ENCODE measurements at places on chromosomes 3 and 15.
A peak's percentile ranks its signal among the peaks of the same experiment; 100 is the strongest.

DNA sequence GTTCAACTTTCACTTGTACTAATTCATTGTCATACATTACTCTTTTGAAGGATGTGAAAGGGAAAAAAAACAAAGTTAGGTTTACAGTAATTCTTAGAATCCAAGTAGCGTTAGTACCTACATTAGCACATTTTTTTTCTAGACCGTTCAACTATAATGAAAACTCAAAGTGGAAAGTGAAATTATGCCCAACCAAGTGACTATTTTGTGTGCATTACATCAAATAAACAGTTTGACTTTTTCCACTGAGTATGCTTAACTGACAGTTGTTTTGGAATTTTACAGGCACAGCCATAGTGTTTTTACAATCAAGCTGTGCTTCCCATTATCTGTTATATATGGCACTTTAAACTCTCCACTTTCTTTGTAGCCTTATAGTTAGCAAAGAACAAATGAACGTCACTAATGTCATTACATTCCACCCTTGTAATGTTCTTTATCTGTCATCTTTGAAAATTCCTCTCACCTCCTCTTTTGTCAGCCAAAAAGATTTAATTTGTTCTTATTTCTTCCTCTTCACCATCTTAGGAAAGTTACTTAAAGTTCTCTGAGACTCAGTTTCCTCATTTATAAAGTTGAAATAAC, 142.3 kb upstream of the SOX2 start:
- DNase-seq, result no peak

- no peak for DNase-seq
Observed at GRCh38 chr3:38016847-38017444, 12.5 kb downstream of the PLCD1 start.

DNA sequence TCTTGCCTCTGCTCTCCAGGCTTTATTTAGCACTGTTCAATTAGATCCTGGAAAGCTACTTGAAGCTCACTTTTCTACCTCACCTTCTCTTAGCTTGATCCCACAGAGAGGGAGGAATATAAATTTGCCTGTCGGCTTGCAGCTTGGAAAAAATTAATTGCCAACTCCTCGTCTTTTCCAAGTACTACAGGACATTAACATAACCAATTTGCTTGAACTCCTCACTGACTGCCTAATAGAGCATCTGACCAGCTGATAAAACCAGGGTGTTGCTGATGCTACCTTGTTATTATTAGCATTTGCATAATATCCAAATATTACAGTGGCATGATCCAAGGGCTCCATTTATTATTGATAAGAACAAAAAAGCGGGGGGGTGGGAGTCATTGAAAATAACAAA, 561.8 kb downstream of the MCTP2 start:
- DNase-seq, result no peak

- DNase-seq, result no peak
Observed at GRCh38 chr15:81343371-81343770, 19.4 kb upstream of the STARD5 start.

DNA sequence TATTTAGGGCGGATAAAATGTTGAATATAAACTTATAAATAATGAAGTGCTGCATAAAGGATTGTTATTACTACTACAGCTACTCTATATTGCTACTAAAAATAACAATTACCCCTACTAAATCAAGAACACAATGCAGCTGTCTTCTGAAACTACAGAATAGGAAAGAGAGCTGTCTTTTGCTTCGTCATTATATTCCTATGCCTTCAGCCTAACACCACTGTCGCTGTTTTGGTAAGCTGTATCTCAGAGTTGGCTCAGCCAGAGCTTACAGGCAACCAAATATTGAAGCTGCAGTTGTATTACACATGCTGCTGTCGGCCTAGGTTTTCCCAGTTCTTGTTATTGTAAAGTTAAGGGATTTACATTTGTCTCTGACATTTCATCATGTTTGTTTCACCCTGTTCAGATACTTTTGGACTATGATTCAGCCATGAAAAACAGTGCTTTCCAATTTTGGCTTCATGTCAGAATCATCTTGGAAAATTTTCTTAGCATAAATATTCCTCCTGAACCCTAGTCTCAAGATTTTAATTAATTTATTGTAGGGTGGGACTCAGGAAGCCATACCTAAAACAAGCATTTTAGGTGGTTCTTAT, 31.3 kb upstream of the LPP start:
- DNase-seq, result peak; percentile 14

DNA sequence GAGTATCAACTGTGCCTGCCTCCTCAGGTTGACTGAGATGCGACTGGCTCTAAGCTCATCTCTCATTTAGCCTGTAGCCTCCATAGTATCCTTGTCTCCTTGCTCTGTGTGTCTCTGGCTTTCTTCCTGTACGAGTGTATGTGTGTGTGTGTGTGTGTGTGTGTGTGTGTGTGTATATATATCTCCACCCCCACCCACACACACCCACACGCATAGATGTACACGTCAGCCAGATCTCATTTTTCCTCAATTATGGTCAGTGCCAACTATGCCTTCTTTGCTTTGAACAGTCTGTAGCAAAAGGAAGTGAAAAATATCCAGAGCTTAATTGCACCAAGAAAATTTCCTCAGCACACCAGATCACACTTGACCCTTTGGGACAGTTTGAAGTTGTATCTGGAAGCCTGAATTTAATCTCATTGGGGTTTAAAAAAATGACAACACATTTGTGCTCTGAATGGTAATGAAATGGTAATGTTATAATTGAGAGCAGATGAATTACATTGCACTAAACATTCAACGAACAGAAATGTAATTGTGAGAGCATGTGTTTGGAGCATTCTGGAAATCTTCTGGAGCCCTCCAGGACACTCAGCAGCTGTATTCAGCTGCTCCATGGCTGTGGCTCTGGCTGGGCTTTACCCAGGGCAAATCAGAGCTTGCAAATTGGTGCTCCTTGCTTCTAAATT, 63.6 kb downstream of the RYR3 start:
- DNase-seq, result no peak

DNA sequence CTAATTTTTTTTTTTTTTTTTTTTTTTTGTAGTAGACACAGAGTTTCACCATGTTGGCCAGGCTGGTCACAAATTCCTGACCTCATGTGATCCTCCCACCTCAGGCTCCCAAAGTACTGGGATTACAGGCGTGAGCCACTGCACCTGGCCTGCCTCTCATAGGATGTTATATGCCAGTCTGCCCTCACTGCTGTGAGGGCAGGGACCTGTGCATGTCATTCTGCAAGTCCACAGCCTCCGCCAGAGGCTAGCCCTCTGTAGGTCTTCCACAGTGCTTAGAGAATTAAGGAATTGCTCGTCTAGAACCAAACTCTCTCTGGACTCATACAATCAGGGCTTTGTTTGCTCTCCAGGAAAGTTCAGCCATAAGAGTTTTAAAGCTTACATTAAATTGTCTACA, 163.9 kb upstream of the WNT5A start:
- no peak for DNase-seq

- no peak for DNase-seq
Observed at GRCh38 chr15:95609096-95609495, 721.4 kb upstream of the NR2F2 start.

DNA sequence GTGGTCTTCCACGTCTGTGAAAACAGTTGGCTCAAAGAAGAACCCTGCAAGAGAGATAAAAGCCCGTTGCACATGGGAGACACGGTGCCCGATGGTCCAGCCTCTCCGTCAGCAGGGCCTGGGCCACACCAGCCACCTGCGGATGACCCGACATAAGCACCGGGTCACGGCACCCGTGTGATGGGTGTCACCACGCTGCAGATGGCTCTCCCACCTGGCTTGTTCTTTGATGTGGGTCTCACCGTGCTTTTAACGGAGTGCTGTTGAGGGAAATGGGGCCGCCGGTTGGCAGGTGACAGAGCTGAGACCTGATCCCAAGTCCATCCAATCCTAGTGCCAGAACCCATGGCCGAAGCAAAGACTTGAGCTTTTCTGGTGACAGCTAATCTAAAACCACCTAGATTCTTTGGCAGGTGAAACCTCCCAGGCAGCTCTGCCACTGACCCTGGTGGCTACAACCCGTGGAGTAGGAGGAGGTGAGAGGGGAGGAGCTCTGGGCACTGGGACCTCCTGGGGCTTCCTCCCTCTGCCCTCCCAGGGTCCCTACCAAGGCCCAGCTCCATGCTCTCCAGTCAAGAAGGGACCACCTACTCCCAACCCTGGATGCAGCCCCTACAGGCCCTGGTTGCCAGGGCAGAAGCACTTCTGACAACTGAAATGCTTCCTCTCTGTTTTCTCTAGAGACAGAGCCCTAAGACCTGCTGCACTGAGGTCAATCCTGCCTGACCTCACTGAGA, 23.4 kb upstream of the SLC41A3 start:
- DNase-seq, result no peak

- DNase-seq, result no peak
Observed at GRCh38 chr3:118970819-118971218, 63.8 kb downstream of the IGSF11 start.

DNA sequence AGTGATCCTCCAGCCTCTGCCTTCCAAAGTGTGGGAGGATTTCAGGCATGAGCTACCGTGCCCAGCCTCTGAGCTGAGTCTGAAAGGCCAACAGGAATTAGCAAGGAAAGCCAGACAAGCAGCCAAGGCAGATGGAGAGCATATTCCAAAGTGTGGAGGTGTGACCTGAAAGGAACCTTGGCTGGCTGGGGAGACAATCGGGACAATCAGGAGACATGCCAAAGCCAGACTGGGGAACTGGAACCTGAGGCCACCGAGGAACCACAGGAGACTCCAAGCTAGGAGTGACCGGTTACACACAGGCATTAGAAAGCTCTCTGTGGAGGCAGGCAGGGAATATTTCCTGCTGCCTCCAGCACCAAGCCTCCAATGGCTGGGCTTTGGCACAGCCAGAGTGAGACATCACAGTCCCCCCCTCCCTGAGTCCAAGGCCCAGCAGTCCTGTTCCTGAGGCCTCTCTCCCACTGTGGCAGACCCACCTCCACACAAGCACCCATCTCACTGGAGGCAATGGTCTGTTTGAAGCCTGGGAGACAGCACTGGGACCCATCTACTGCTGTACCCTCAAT, 4.5 kb upstream of the C15orf39 start:
- no peak for DNase-seq

GRCh38 chr3:142987707-142988106, 13.7 kb upstream of the U2SURP start:
- no peak for DNase-seq

GRCh38 chr15:57196865-57197264, 179.4 kb upstream of the CGNL1 start:
- no peak for DNase-seq

- DNase-seq, result peak; percentile 29
Observed at GRCh38 chr3:99845331-99845730, 27.7 kb downstream of the CMSS1 start.

- DNase-seq, result no peak
Observed at GRCh38 chr3:51675201-51675611, 4.2 kb downstream of the TEX264 start.

- DNase-seq, result no peak
Observed at GRCh38 chr3:144879701-144880100, 908.1 kb downstream of the DIPK2A start.

DNA sequence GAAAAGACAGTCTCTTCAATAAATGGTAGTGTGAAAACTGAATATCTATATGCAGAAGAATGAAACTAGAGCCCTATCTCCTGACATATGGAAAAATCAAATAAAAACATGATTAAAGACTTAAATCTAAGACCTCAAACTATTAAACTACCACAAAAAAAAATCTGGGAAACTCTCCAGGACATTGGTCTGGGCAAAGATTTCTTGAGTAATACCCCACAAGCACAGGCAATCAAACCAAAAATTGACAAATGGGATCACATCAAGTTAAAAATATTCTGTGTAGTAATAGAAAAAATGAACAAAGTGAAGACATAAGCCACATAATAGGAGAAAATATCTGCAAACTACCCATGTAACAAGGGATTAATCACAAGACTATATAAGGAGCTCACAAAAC, 286.4 kb downstream of the TBC1D5 start:
- no peak for DNase-seq

- no peak for DNase-seq
Observed at GRCh38 chr3:109175411-109175810, 38.9 kb downstream of the C3orf85 start.

DNA sequence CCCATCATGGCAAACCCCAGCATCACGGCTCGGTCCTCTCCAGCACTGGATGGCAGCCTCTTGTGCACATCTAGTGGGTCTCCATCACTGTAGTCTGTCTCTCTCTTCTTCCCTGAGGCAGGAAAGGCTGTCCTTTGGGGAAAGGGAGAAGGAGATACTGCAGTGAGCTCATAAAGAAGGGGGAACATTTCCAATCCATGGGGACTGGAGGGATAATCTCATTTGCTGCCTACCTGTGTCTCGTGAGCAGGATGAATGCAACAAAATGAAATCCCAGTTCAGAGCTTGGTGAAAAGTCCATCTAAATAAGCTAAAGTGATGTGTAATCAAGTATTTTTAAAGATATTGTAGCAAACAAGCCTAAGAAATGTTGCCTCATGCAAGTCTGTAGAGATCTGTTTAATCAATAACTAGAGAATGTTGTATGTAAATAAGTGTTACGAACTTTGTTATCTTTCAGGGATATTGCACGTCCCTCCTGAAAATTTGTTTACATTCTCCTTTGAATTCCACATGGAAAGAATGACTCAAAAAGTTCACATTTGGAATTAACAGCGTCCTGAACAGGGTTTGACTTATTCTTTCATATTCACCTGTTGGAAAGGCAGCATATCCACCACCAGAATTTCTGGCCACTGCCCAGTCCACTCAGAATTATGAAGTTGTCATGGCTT, at the start of gene KCNMB3:
Gene KCNMB3 (minus strand): TSS at position 312 of the 674 bp plus-strand sequence. CDS start 124 bp downstream, at position 188.
- no peak for DNase-seq

GRCh38 chr3:40624189-40624769, 99.5 kb downstream of the ZNF621 start:
- no peak for DNase-seq

DNA sequence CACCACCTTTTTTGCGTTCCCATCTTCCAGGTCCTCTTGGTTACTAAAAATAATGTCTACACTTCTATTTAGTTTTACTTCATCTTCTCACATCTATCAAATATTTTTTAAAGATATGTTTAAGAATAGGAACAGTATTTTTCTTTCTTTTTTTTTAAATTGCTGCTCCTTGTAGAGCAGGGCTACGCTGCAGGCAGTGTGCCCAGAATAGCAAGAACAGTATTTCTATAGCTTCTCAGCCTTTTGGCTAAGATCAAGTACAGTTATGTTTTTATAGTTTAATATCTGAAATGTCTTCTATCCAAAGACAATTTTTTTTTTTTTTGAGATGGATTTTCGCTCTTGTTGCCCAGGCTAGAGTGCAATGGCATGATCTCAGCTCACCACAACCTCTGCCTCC, 73.0 kb downstream of the MYO9A start:
- DNase-seq, result no peak

GRCh38 chr15:40449275-40449674, 8.5 kb downstream of the BAHD1 start:
- no peak for DNase-seq

DNA sequence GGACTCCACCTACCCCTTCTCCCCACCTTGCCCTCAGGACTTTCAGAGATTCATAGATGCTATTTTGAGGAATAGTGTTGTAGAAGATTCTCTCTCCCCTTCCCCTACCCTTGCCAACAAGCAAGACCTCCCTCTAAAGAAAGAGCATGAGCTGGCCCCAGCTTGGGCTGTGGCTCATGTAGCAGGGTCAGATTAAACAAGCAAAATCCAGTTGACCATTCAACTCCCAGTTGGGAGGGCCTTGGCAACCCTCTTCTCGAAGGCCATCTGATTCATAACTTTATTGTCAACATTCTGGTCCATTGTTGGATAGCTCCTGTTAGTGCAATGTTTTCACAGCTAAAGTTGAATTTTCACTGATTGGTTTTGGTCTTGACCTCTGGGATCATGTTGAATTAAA, 41.1 kb downstream of the TNFAIP8L3 start:
- no peak for DNase-seq
